A549 treated with RU486 at 1 μM for 4 hours (cell line): ENCODE measurements at places on chromosomes 3 and 15. TPM values are rescaled to one million over a fixed set of nuclear protein-coding genes. Genes with fewer than 3 reads are reported as not detected.

DPPA4 gene
- total RNA-seq = not detected in 5 replicates

CCDC39 gene
- not detected in 5 replicates for total RNA-seq

NEIL1 gene
- 1.1 to 2.6 TPM (median 2.4 TPM) in 5 replicates for total RNA-seq

C2CD4A gene
- total RNA-seq = 0.05 to 0.09 TPM (median 0.06 TPM) in 3 of 5 replicates, not detected in the others

UBE2Q2 gene
- total RNA-seq = 30.8 to 40.0 TPM (median 38.5 TPM) in 5 replicates

GRK7 gene
- total RNA-seq = 0.03 to 0.09 TPM in 2 of 5 replicates, not detected in the others

CYP11A1 gene
- total RNA-seq = not detected in 5 replicates

AGTR1 gene
- total RNA-seq = 0.30 to 0.80 TPM (median 0.42 TPM) in 4 of 5 replicates, not detected in the other

PLSCR5 gene
- total RNA-seq = not detected in 5 replicates

LEKR1 gene
- total RNA-seq = 0.53 to 1.00 TPM (median 0.70 TPM) in 5 replicates

CPN2 gene
- total RNA-seq = not detected in 5 replicates

XCR1 gene
- not detected in 5 replicates for total RNA-seq

NISCH gene
- 9.1 to 15.1 TPM (median 13.8 TPM) in 5 replicates for total RNA-seq

KLF15 gene
- 0.06 to 0.19 TPM (median 0.09 TPM) in 4 of 5 replicates, not detected in the other for total RNA-seq

WDR82 gene
- total RNA-seq = 44.7 to 57.1 TPM (median 51.6 TPM) in 5 replicates

STAC gene
- 1.8 to 2.9 TPM (median 2.5 TPM) in 5 replicates for total RNA-seq

MELTF gene
- 41.9 to 66.3 TPM (median 54.5 TPM) in 5 replicates for total RNA-seq

NOX5 gene
- total RNA-seq = 0.19 to 0.38 TPM (median 0.29 TPM) in 5 replicates

RTP2 gene
- total RNA-seq = not detected in 5 replicates

COL6A5 gene
- not detected in 5 replicates for total RNA-seq

COL7A1 gene
- 122 to 212 TPM (median 173 TPM) in 5 replicates for total RNA-seq

FBXW12 gene
- not detected in 5 replicates for total RNA-seq

ZPLD1 gene
- 0.08 TPM in 1 of 5 replicates, not detected in the others for total RNA-seq
